ENCODE measurements at places on chromosomes 6 and 20.

- no peak for DNase-seq
Observed at GRCh38 chr6:47788498-47788884, 6.7 kb downstream of the OPN5 start.

GRCh38 chr6:138278326-138278725 is 60.0 kb upstream of the PBOV1 start:
- no peak for DNase-seq

GRCh38 chr6:14995208-14995607 is 250.7 kb upstream of the JARID2 start:
- no peak for DNase-seq

- no peak for DNase-seq
Observed at GRCh38 chr6:150535818-150536220, 63.9 kb upstream of the PLEKHG1 start.
